ENCODE measurements at places on chromosomes 6 and 20.
A peak's percentile ranks its signal among the peaks of the same experiment; 100 is the strongest.

- DNase-seq = peak; percentile 87
These were observed 1.9 kb downstream of the BAG2 start for GRCh38 chr6:57173886-57174510.

DNA sequence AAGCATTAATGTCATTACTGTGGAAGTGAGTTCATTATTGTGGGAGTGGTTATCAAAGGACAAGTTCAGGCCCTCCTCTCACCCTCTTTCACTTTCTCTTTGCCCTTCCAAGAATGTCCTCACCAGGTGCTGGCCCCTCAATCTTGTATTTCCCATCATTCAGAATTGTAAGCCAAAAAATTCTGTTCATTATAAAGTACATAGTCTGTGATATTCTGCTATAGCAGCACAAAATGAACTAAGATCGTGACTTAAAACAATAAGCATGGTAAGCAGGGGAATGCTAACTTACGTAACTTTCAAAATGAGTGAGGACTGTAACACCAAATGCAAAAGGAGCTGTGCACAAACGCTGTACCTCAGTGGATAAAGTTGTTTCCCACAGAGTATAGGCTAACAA lies 515.7 kb upstream of the BTBD3 start:
- DNase-seq = no peak

DNA sequence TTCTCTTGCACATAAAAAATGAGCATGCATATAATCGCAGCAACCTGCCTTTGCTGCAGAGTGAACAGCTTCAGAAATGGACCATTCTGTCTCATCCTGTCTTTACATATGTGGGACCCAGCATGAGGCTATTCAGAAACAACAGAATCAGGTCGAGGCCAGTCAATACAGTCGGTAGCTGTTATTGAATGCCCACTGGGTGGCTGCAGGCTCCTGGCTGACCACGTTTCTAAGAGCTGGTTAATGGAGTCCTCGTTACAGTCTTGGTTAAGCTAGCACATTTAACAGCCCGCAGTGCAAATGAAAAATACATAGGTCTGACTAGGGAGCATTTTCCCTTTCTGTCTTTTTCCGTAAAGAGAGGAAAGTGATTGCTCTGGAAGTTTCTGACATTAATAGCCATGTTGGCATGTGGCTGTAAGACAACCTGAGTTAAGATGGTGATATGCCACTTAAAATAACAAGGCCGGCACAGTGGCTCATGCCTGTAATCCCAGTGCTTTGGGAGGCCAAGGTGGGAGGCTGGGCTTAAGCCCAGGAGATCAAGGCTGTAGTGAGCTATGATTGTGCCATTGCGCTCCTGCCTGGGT lies 75.0 kb downstream of the SHLD1 start:
- DNase-seq = no peak

- peak; percentile 31 for DNase-seq
These were observed 666 bp downstream of the TPD52L1 start for GRCh38 chr6:125154118-125154760.

DNA sequence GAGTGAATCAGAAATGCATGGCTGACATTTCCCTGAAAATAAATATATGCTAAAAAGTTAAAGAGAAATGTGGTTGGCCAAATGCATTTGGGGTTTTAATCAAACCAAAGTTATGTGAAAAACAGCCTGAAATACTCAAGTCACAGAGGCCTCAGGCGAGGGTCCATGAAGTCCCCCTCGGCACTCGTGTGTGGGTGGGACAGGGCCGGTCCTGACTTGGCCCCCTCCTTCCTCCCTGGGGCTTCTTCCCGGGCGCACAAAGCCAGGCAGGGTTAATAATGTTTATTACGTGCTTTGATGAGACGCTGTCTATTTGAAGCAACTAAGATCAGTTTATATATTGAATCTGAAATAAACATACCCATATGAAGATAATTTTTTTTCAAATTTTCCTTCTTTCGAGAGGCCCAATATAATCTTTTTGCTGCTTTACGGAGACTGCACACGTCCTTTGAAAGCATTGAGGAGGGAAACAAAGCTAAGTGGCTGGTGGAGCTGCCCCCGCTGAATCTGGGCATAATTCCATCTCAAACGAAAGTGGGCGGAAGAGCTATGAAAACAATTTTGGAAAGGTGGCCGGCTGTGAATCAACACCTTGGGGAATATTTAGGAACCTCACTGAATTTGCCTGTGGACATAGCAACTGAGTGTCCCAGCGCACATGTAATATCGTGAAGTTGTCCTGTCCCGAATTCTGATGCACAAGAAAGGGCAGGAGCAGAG lies 55.8 kb upstream of the SMOC2 start:
- no peak for DNase-seq

DNA sequence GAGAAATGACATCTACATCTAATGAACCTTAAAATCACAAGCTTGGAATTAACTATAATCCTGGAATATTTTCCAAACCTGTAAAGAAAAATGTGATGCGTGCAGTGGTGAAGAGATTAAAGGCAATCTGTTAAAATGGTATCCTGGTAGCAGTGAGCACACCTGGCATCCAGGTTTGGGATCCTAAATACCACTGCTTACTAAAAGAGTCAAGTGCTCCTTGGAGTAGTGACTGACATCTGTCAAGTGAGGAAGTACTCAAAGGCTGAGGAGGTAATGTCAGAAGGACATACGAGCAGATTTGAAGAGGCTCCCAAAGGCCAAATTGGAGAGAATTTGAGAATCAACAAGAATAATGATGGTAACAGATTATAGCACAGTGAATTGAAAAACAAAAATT lies 32.8 kb downstream of the PCMT1 start:
- DNase-seq = no peak

- no peak for DNase-seq
These were observed 2.0 kb downstream of the BACH2 start for GRCh38 chr6:90294614-90294988.

DNA sequence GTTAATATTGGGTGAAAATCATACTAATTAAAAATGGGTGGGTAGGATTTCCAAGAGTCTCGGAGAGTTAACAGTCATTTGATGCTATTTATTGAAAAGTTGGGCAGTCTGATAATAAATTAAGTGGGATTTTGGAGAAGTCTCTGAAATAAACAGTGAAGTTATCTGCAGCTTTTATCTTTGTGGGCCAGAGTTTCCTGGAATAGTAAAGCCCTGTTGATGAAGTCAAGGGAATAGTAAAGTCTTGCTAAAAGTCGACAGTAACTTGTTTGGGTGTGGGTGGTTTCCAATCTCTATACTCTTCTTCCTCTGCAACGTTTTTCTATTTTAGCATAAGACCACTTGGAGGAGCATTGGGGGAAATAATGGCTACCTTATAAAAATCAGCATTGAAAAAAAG lies 493.6 kb downstream of the EPM2A start:
- DNase-seq = no peak
